KG1 (cell line): ENCODE measurements at places on chromosomes 4 and X.

DNA sequence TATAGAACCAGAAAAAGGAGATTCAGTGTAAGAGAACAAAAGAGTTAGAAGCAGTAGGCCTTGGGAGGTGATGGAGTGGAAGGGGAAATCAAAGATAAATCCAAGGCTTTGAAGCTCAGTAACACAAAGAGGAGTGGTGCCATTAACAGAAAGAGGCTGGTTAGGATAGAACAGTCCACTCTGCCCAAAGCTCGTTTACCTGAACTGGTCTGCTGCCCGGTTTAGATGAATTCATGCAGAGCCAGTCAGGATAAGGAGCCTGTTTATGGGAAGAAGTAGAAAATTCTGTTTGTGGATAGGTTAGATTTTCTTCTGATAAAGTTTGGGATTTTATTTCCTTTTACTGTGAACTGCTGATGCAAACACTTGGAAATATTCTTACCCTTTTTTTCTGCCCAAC is 80.6 kb downstream of the HMGB2 start:
- no peak for DNase-seq

GRCh38 chr4:17030543-17030942 is 132.1 kb upstream of the LDB2 start:
- DNase-seq: no peak

DNA sequence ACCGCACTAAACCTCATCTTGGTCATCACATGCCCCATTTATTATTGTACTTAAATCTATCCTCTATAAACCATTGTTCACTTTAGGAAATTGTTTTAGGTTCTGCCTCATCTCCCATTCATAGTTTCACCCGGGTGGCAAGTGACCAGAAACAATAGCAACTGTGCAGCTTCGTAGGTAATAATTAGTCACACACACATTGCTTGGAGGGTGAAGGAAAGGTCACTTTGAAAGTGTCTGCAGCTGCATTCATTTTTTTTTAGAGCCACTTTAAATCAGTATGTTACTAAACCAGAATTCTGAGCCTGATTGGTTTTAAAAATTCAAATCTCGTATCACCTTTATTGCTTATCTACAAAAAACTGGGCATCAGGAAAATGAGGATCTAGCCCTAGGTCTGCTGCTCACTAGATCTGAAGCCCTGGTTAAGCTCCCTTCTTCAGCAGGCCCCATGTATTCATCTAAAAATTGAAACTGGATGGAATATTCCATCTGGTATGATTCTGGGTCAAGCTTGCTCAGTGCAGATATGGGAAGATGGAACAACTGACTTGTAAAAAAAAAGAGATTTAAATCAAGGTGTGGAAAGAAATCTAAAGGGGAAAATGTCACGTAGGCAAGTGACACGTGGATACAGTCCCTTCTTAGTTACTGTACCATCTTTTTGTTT is 62.4 kb downstream of the LIMCH1 start:
- DNase-seq: no peak

GRCh38 chr4:113355550-113356371 is 306.3 kb downstream of the ANK2 start:
- peak; percentile 75 for DNase-seq

GRCh38 chr4:184331268-184331995 is 113.8 kb upstream of the ENPP6 start:
- DNase-seq: no peak

DNA sequence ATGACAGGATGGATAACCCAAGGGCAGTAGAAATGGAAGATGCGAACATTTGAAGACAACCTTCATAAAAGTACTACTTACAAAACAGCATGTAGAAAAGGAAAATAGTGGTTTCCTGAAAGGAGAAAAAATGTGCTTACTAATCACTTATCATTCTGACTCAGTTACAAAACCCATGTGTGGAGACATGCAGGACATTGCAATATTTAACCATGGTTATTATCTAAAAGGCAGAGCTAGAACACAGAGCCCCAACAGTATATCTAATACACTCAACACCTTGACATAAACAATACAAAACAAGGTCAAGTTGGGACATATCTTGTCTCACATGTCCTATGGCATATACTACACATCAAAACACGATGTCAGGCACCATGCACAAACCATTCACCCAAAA is 55.9 kb downstream of the EIF4E start:
- DNase-seq: no peak

- DNase-seq: no peak
Observed at GRCh38 chr4:152951348-152951747, 15.2 kb downstream of the FHDC1 start.

DNA sequence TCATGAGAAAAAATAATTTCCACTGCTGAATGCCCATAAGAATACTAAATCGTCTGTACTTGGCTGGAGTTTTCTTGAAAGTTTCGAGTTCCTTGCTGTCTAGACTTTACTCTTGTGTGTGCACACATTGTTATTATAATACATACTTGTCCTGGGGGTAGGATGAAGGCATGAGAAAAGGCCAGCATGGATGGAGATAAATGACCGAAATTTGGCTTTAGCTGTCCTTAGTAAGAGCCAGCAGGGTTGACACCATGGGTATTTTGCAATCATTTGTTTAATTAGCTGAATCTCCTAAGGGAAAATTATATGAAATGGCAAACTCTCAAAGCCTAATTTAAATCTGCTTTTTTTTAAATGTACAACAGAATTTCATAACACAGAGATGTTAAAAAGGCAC is 641.6 kb downstream of the ADGRL3 start:
- DNase-seq: no peak

DNA sequence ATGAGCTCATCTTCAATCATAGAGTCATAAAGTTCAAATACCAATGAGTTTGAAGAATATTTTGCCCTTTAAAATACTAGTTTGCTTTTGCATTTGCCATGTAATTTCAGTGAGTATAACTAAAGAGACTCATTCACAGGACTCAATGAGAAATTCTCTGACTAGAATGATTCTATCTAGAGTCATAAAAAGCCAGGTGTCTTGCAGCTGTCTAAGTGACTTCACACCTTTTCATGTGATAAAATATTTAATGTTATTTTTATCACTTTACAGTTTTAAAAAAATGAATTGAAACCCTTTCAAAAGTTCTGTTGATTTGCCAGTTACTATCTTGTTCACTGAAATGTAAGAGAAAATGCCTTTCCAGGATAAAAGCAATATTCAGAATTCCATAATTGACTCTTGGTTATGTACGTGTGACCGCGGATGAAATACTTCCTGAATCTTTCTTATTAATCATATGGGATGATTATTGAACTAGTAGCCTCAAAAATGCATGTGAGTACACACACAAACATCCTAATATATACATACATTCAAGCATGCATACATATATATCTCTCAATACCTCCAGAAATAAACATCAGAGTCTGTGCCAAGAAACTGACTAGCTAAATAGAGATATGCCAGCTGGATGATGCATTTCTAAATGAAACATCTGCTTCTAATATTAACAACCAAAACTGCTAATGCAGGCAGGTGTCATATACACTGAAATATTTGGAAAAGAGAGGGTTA is 87.0 kb downstream of the GABRB1 start:
- DNase-seq: no peak

DNA sequence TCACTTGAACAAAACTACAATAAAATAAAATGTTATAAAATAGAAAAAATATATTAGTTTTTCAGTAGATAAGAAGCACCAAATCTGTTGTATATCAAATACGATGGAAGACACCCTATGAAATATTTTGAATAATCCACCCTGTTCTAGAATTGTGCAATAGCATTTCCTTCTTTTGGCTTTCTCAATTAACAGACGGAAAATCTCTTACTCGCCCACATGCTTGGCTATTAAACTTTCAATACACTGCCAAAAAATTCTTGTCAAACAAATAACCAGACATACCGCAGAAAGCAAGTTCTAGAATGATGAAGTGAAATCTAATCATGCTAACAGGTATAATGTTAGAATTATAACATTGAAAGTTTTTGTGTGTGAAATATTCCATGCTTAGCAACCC is 671.6 kb upstream of the SLIT2 start:
- DNase-seq: no peak

DNA sequence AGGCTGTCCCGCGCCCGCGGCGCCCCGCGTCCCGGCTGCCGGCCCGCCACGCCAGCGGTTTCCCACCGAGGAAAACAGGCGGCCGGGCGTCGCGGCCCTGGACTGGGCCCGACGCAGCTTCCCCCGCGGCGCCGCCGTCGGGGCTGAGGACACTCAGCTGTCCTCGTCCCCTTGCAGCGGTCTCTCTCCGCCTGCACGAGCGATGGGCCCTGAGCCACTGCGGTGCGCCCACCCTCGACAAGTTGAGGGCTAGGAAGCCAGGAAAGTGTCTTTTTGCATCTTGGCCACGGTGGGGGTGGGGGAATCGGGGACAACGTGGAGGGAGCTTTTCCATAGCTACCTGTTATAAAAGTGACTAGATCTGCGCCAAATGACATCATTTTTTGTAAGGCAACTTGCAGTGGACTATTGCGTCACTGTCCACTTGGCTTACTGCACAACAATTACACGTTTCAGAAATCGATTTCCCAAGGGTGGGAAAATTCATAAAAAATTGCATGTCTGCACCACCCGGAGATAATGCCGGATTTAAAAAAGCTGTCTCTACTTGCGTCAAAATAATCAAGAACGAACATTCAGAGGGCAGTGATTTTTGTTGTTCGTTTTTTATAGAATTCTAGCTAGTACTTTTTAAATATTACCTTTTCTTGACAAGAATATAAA is 1.1 kb downstream of the KLHL15 start:
- peak; percentile 6 for DNase-seq

GRCh38 chrX:28848707-28849106 is 261.5 kb downstream of the IL1RAPL1 start:
- DNase-seq: no peak

DNA sequence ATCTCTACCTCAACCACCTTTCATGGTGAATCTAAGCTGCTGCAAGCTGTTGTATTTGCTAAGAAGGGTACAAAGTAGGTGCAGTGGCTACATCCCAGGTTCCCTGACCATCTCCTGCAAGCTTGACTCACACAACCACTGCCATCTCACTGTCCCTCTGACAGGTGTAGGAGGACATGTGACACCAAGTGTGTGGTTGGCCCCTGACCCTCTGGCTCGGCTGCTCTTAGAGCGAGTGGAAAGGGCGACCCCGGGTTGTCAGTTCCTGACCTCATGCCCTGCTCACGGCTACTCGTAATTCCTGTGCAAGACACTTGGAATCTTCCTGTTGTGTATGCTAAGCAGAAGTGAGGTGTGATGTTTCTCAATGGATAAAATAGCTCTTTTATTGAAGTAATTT is 184.4 kb downstream of the DCLK2 start:
- DNase-seq: no peak

DNA sequence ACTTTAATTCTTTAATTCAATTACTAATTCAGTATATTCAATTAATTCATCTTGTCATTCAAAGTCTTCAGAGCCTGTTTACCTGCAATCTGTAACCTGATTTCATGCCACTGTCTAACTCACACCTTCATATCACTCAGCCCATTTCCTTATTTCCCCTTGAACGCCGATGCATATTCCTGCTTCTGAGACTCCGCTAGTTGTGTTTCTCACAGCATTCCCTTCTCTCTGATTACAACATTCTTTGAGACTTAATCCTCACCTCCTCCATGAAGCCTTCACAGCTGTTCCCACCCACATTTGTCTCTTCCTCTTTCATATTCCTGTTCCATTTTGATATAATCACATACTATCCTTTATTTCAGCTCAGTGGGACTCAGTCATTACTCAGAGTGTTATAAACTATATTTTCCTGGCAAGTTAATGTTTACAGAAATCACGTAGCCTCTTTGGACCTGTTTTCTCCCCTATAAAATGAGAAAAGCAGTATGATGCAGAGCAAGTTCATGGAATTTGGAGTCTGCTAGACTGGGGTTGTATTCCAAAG is 69.0 kb downstream of the MAP9 start:
- no peak for DNase-seq

DNA sequence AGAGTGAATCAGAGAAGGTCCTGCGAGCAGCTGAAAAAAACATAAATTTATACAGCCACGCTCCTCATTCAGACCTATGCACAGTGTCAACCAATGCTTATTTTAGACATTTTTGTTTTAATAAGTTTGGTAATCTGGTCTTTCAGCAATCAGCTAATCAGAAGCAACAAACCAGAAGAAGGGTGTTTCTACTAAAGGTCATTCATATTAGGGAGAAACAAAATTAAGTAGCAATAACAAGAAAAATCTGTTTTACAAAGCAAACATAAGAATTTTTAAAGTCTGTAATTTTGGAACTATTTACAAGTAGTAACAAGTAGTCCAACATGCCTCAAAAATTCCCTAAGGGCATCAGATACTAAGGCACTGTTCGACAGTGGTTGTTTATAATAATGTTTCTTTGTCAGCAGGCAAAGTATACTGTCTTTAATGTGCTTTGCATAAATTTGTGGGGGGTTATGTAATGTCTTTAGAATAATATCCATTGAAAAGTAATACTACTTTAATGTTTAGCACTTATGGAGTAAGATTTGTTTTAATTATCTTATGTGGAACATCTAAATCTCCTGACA is 82.8 kb downstream of the PHOX2B start:
- no peak for DNase-seq

- DNase-seq: no peak
Observed at GRCh38 chrX:21764008-21764407, 6.1 kb upstream of the SMPX start.

DNA sequence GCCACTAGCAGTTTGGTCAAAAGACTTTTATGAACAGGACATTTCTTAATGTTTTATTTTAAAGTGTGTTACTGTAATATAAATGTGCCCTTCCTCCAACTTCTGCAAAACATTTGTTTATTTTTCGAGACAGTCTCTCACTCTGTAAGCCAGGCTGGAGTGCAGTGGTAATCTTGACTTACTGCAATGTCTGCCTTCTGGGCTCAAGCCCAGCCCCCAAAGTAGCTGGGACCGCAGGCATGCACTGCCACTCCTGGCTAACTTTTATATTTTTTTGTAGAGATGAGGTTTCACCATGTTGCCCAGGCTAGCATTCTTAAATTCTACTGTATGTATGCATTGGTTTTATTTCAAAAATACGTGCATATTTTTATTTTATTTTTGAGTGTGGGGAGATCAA is 1201.9 kb downstream of the STIM2 start:
- DNase-seq: no peak

GRCh38 chr4:68147079-68147478 is 17.4 kb upstream of the TMPRSS11F start:
- no peak for DNase-seq

GRCh38 chr4:185869427-185869826 is 57.4 kb upstream of the SORBS2 start:
- no peak for DNase-seq
